Left hindlimb (tissue), 1 donor: ENCODE measurements at places on chromosomes 3 and 15.

DNA sequence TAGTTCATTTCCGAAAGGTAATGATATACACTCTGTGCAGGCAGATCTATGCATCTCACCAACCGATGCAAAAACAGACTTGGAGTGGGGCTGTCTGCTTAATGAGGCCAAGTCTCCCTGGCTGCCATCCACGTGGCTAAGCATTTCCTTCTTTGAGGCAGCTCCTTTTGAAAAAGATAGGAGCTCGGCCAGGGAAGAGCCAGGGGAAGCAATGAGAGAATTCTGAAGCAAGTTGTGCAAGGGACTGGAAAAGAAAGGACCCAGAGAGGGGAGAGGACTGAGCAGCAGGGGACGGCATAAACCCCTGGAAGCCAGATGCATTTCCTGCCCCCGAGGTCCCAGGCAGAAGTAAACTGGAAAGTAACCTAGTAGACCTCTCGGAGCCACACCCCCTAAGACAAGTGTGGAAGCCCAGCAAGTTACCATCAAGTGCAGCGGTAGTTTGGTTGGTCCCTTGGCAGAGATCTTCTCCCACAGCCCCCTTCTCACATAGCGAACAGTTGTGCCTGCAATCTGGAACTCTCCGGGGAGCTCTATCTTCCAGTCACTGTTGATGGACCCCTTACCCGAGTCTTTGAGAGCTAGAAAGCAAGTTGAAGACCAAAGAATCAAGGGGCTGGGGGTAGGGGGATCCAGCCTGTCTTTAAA, 288.2 kb downstream of the ADAMTS17 start:
- no peak for DNase-seq

GRCh38 chr3:7737263-7737662, 764.4 kb upstream of the LMCD1 start:
- DNase-seq: no peak

DNA sequence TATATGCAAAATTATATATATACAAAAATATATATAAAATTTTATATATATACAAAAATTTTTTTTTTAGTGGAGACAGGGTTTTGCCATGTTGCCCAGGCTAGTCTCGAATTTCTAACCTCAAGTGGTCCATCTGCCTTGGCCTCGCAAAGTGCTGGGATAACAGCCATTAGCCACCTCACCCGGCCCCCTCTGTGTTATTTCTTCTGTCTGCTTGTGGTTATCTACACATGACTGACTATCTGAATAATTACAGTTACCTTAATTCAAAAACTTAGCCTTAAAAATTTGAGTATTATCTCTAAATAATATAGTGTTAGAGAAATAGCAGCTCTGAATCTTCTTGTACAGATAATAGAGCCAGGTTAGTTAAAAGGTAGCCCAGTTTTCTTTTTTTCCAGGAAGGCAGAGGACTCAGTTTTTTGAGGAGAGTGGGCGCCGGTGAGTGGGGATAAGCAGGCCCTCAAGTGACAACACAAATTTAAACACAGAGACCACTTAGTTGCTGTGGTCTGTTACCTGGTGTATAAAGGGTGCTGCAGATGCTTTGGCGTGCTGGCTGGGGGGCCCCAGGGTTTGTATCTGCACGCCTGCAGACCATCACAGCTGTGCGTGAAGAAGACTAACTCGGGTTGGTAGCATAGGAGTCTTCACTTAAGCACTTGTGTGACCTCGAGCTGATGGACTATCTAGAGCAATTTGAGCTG, 83.7 kb downstream of the TRAK1 start:
- no peak for DNase-seq

DNA sequence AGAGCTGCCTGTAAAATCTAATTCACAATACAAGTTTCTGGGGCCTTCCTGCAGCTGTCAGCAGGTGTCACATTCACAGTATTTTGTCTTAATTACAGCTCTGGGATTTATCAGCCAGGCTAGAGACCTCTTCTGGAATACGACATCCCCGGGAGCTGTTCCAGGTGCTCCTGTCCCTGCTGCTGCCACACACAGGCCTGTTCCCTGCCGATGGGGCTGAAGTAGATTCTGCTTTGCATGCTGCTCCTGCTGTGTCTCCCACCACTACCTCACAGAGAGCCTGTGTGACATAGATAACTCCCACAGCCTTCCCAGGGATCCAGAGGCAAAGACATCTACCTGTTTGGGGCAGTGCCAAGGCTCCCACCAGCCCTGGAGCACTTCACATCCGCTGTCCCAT, 20.4 kb downstream of the COLQ start:
- no peak for DNase-seq

GRCh38 chr15:41408234-41408641, 5.9 kb upstream of the NDUFAF1 start:
- DNase-seq: no peak

DNA sequence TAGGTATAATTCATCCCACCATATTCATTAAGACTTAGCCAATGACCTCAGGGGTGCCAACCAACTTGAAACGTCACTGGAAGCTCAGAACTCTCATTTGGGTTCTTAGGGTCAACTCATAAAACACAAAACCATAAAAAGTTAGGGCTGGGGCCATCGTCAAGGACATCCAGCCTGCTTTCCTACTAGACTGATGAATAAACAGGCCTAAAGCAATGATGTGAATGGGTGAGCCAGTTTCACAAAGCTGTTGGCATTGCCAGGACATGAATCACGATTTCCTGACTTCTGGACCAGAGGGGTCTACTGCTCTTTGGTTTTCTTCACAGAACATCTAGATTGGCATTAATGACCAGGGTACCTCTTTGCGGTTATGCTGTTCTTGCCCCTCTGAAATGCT, 64.7 kb downstream of the EOMES start:
- no peak for DNase-seq

DNA sequence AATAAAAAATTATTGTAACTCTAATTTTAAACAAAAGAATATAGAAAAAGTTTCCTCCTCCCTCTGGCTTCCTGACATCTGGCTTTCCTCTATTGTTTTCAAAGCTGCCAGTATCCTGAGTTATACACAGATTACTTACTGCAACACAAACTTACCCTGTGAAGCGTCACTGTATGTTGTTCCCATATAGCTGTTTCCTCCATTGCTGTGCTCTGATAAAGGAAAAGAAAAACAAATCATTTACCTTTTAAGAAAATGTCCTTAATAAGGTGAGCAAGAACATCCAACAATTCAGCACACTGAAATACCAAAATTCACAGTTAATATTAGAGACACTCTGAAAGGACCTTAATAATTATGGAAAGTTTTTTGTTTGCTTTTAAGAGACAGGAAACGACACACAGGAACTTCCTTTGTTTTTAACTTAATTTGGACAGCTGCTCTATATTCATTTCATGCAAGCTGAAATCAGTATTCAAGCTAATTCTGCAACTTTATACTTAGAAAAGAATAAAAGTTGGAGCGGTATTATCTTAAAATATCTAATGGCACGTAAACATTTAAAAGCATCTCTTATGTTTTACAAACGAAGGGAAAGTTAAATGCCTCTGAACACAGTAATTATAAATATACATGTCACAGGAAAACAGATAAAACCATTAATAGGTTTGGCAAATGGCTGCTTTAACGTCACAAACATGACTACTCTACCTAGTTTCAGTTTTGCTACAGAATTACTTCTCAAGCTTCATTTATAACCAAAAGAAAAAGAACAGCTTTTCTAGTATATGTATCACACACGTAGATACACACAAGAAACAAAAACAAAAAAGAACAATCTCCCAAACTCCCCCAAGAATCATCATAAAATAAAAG, 21.5 kb downstream of the TJP1 start:
- no peak for DNase-seq

- DNase-seq: no peak
Observed at GRCh38 chr3:160569894-160570652, 4.7 kb upstream of the KPNA4 start.

- no peak for DNase-seq
Observed at GRCh38 chr3:53242155-53242554, 13.7 kb downstream of the TKT start.

DNA sequence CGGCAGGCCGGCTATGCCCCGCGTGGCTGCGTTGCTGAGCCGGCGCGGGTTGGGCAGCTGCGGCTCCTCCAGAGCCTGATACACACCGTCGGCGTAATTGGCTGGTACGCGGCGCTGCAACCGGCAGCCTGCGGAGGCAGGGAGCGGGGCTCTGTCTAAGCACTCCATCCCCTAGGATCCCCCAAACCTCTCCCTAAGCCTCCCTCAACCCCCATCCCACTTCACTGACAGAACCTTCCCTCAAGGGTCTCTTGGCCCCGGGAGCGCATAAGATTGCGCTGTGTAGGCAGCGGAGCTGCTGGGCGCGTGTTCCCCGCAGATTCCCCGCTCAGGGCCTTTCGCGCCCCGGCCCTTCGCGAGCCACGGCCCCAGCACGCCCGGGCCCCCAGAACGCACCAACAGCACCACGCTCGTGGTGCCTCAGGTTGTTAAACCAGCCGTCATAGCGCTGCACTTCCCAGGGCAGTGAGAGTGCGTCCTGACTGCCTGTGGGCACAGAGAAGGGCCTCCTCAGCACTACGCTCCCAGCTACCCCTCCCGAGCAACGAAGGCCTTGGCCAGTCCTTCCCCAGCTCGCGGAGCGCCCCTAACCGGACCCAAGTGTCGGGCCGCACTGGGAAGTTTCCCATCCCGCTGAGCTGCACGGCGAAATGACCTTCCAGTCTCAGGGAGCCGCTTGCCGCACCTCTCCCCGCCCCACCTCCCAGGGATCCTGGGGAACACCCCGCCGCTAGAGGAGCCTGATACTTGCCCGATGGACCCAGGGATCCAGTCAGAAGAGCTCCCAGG, 1.2 kb downstream of the DUOX2 start:
- no peak for DNase-seq

- DNase-seq: no peak
Observed at GRCh38 chr3:139300416-139300815, 43.4 kb upstream of the MRPS22 start.
